ENCODE measurements at places on chromosomes 16 and 17. TPM values are rescaled to one million over a fixed set of nuclear protein-coding genes. Genes with fewer than 3 reads are reported as not detected.

- no peak for DNase-seq
These were observed 40.9 kb downstream of the PIK3R5 start for GRCh38 chr17:8924595-8924994.

DNA sequence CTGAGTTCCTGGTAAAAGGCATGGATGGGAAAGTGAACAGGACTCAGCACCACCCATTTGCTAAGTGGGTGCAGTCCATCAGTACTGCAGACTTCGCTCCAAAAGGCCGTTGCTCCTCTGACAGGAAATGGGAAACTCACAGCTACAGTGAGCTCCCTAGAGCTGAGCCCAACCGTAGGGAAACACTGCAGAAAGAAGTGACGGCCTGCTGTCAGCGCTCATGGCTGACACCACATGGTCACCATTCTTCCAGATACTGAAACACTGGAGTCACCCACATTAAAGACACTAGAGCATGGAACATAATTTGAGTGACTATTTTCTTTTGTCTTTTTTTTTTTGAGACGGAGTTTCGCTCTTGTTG lies 31.9 kb downstream of the UBE2O start:
- peak; percentile 39 for DNase-seq

DNA sequence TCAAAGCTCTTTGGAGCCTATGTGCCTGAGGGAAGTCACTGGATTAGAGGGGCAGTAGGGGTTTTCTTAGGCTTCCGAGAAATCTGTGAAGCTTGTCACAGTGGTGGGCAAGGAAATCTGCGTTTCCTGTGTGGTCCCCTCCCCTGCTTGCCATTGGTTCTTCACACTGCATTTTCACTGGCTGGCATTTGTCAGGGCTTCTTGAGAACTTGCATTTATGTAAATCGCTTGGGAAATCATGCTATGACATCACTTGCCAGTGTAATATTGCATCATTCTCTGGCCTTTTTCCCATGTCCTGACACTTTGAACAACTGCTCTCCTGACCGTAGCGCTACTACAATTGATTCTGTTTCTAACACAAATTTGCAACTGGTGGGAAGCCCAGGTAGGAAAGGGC lies 1.8 kb downstream of the CACNG3 start:
- no peak for DNase-seq

The TNFSF12 gene
- 4.4 TPM for total RNA-seq

DNA sequence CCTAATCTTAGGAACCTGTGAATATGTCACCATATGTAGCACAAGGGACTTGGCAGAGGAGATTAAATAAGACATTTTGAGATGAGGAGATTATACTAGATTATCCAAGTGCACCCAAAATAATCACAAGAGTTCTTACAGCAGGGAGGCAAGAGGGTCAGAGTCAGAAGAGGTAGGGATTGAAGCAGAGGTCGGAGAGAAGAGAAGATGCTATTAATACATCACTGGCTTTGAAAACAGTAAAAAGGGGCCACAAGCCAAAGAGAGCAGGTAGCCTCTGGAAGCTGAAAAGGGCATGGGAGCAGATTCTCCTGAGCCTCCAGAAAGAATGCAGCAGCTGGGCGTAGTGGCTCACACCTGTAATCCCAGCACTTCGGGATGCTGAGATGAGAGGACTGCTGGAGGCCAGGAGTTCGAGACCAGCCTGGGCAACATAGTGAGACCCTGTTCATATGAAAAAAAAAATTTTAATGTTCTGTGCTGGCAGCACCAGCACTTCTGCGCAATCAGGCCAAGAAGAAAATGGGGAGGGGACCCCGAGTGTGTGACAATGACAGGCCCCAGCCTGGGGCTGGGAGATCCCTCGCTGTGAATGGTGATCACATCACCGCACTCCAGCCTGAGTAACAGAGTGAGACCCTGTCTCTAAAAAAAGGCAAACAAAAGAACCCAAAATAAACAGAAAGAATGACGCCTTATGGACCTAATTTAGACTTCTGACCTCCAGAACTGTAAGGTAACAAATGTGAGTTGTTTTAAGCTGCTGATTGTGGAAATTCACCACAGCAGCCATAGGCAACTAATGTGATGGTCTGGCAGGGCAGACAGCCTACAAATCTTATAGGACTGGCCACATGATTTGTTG lies 275.4 kb downstream of the MRTFB start:
- no peak for DNase-seq

The DCUN1D3 gene
- 20.8 TPM for total RNA-seq

DNA sequence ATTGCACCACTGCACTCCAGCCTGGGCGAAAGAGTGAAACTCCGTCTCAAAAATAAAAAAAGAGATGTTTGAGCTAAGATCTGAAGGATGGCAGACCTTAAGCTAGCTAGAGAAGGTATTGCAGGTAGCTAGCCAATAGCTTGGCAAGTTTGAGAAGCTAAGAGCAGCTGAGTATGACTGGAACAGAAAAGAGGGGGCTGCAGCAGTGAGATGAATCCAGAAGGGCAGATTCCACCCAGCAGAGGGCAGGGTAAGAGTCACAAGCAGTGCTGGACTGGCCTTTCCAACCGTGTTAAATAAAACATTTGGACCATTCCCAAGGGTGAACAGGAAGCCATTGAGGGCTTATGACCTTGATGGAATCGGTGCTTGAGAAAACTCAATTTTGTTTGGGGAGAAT lies 5.7 kb upstream of the PHAF1 start:
- DNase-seq, result peak; percentile 41

DNA sequence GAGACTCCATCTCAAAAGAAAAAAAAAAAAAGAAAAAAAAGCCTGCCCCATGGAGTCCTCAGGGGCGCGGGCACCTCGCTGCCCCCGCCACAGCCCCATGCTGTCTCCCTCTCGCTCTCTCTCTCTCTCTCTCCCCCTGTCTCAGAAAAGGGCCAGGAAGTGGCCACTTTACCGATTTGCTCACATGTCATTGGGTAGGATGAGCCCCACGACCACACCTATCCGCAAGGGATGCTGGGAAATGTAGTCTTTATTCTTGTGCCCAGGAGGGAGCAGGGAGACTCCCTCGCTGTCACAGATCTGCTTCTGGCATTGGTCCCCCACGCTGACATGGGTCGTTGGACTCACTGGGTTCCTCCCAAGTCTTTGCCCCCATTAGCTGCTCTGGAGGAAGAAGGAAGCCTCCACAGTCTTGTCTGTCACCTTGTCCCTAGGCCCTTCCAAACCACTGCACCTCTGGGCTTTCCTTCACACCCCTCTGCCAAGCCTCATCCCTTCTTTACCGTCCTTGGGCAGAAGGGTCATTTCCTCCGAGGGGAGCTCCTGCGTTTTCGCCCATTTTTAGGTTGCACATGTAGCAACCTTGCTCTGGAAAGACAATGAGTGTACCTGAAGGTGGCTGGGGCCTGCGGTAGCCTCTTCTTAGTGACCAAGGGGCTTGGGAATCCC lies 6.9 kb upstream of the GJD3 start:
- no peak for DNase-seq

- no peak for DNase-seq
These were observed 3.0 kb downstream of the EME1 start for GRCh38 chr17:50375858-50376538.

DNA sequence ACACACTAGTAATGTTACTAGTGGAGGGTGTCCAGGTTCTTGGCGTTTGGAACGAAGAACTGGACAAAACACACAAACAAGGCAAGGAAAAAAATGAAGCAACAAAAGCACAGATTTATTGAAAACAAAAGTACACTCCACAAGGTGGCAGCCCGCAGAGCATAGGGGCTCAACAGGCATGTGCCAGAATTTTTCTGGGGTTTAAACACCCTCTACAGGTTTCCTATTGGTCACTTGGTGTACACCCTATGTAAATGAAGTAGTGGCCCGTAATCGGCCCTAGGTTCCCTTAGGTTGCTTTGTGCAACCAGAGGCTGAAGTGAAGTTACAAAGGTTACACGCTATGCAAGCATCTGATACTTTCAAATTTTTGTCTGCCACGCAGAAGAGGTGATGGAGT lies 8.1 kb downstream of the OR2C1 start:
- DNase-seq, result peak; percentile 17

The DHRS7C gene
- total RNA-seq, result not detected

- peak; percentile 64 for DNase-seq
These were observed 56.2 kb downstream of the PRMT7 start for GRCh38 chr16:68367030-68367429.

DNA sequence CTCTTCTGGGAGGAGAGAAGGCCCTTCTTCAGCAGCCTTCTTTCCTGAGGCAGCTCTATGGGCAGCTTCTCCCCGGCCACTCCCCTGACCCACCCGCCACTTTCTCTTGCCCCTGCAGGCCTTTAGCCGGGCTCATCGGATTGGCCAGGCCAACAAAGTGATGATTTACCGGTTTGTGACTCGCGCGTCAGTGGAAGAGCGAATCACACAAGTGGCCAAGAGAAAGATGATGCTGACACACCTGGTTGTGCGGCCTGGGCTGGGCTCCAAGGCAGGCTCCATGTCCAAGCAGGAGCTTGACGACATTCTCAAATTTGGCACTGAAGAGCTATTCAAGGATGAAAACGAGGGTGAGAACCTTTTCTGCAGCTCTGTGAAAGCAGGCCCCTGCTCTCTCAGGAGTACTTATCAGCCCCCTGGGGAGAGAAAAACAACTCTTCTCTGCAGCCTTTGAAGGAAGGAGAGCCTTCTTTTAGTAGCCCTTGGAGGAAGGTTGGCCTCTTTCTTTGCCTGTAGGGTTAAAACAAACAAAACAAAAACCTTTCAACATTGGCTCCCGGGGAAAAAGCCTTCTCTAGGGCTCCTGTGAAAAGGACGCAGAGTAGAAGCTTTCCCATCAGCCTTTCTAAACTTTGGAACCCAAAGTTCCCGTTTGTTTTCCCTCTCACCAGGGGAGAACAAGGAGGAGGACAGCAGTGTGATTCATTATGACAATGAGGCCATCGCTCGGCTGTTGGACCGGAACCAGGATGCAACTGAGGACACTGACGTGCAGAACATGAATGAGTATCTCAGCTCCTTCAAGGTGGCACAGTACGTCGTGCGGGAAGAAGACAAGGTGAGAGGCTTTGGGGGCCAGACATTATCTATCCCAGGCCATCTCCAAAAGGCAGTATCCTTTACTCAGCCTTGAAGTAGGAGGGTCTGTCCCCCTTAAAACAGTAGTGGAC lies 12.7 kb downstream of the RNF227 start:
- DNase-seq, result no peak

DNA sequence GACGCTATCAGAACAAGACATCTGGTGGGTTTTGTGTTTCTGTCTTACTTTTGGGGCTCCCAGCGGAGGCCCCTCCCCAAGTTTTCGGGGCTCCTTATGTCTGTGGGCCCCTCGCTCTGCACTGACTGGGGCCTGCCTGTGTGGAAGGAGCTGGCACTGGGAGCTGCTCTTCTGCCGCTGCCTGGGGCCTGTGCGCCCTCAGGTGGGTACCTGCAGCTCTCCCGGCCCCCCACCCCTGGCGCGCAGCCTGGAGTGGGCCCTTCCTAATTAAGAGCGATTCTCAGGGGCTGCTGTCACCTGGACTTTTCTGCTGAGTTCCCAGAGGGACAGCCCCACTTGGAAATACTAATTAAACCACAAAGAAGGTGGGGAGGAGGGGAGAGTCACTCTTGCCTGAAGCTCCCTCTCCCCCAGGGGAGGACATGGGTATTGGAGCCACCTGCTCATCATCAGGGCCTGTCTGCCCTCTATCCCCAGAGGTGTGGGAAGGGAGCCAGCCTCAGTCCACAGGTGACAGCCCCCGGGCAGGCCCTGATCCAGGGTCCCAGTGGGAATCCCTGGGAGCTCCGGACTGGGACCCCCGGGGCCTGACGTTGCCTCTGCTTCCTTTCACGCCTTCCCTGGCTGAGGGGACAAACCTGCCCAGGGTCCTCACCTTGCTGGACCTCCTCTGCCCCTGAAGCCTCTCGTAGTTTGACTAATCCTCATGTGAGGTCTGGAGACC lies 36.5 kb downstream of the GSE1 start:
- no peak for DNase-seq

DNA sequence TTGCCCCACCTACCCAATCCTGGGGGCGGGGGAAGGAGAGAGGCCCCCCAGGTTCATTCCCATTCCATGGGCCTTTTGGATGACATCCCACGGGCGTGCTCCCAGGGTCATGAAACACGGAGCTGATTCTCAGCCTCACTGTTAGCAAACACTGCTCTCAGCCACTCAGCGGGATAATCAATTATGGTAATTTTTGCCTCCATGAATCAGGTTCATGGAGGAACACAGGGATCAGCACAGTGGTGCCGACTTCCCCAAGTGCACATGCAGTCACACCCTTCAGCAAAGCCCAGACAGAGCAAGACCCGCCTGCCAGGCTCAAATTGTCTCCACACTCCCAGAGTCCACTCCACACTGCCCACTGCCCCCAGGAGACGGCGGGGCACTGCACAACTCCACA lies 164.6 kb downstream of the ENGASE start:
- no peak for DNase-seq

GRCh38 chr17:4479340-4479981 lies 19.2 kb upstream of the SPNS2 start:
- no peak for DNase-seq

The SSTR5 gene
- total RNA-seq, result 0.22 TPM

- peak; percentile 84 for DNase-seq
These were observed 612 bp downstream of the PSMD12 start for GRCh38 chr17:67365738-67366192.

The CDR2 gene
- 29.4 TPM for total RNA-seq

DNA sequence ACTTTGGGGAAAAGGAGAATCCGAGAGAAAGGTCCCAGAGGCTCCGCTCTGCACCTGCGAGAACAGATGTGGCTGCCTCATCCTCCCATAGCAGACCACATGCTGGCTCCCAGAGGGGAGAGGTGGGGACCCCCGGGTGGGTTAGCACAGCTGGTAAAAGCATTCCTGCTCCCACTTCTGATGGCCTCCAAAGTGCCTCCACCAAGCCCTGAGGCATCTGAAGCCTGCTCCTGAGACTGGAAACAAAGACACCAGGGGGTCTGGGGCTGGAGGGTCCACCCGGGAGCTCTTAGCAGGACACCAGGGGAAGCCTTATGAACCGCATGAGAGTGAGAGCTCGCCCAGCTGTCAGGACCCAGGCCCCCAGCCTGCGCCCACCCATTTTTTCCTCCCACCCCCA lies 46.4 kb downstream of the ZNF423 start:
- no peak for DNase-seq

- DNase-seq, result no peak
These were observed 39.3 kb upstream of the LONP2 start for GRCh38 chr16:48204825-48205151.

DNA sequence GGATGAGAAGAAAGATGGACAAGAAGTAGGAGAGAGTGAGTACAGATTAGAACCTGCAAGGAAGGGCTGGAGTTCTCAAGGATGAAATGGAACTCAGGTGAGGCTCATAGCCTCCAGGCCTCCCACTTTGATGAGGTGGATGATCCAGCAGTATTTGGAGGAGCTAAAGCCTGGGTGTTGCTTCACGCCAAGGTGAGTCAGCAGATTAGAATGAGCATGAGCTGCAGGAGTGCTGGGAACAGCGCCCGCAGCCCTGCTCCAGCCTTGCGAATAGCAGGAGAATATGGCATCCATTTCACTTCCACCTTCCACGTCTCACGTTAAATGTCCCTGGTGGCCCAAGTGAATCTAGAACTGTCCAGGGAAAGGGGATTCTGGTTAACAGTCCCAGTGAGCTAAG lies 94.4 kb upstream of the CPHXL start:
- no peak for DNase-seq

- peak; percentile 61 for DNase-seq
These were observed at the start of gene BCO1 for GRCh38 chr16:81238296-81239011. Gene BCO1 (plus strand): TSS chr16:81238689. CDS start chr16:81238909, 220 bp downstream.

Data from lung microvascular endothelial cell (primary cell).